Stimulated activated effector memory CD8-positive, alpha-beta T cell treated with anti-CD3 and anti-CD28 coated beads, Interleukin-12 subunit alpha, Interleukin-12 subunit beta, amount 100 ng/mL, for 72 hours (primary cell): ENCODE measurements at places on chromosomes 4 and X.

- DNase-seq = no peak
These were observed 60.5 kb downstream of the CCNG2 start for GRCh38 chr4:77217526-77217925.

- no peak for DNase-seq
These were observed at the start of gene DGAT2L6 for GRCh38 chrX:70176938-70177533. DGAT2L6 (plus strand) TSS chrX:70177483; CDS start chrX:70177583, 100 bp downstream.

DNA sequence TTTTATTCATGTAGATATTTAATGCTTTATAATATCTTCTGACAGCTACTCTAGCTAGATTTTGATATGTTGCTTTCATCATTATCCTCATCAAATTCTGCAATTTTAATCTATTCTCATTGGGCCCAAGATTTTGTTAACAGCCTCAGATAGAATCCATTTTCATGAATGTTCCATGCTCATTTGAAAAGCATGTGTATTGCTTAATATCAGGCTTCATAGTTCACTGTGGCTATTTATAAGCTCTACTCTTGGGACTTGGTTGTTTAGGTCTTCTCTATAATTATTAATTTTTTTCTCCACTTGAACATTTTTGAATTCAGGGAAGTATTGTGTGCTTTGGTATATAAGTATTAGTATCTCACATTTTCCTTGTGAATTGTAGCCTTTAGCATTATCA lies 41.8 kb downstream of the RAB40A start:
- no peak for DNase-seq

GRCh38 chrX:87710580-87710979 lies 193.0 kb downstream of the KLHL4 start:
- no peak for DNase-seq

DNA sequence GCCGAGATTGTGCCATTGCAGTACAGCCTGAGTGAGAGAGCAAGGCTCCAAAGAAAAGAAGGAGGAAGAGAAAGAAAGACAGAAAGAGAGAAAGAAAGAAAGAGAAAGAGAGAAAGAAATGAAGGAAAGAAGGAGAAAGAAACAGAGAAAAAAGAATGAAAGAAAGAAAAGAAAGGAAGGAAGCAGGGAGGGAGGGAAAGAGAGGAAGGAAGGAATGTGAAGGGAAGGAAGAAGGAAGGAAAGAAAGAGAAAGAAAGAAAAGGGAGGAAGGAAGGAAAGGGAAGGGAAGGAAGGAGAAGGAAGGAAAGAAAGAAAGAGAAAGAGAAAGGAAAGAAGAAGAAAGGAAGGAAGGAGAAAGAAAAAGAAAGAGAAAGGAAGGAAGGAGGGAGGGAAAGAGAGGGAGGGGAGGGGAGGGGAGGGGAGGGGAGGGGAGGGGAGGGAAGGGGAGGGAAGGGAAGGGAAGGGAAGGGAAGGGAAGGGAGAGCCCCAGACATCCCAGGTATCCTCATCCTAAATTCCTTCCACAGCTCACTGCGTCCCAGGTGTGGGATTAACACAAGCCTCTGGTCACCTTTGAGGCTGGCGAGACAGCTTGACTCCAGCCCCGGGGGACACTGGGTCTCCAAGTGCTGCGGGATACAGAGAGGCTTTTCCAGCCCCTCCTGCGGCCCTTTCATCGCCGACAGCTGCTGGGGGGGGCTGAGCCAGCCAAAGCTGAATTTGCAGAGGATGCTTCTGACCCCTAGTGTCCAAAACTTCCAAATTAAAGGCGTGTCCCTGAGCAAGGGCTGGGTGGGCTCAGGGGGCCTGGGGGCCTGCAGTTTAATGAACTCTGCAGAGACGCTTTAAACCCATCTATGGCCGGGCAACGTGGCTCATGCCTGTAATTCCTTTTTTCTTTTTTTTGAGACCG lies 24.2 kb upstream of the CSF2RA start:
- DNase-seq = no peak
